ENCODE measurements at places on chromosomes 4 and X.

GRCh38 chr4:98491899-98492559, 166.4 kb downstream of the TSPAN5 start:
- no peak overlapping the region for H3K27ac ChIP-seq
- H3K36me3 ChIP-seq = peaks cover 5% of the 10 kb centered on the region
- peaks cover 6% of the 10 kb centered on the region for H3K4me1 ChIP-seq
- no peaks in the 10 kb centered on the region for H3K27me3 ChIP-seq

- no peak for ATAC-seq
- H3K27ac ChIP-seq = no peak overlapping the region
- H3K4me1 ChIP-seq = no peaks in the 10 kb centered on the region
Measured at GRCh38 chr4:20386906-20387305, 135.2 kb downstream of the SLIT2 start.

- H3K36me3 ChIP-seq = no peaks in the 10 kb centered on the region
Measured at GRCh38 chr4:16118090-16118489, 34.3 kb upstream of the PROM1 start.

GRCh38 chrX:114800719-114801118, 216.7 kb downstream of the IL13RA2 start:
- no peak overlapping the region for H3K4me3 ChIP-seq
- H3K27me3 ChIP-seq = no peaks in the 10 kb centered on the region
- H3K36me3 ChIP-seq = no peaks in the 10 kb centered on the region
- no peak for ATAC-seq
- no peaks in the 10 kb centered on the region for H3K4me1 ChIP-seq

- no peaks in the 10 kb centered on the region for H3K36me3 ChIP-seq
- H3K4me3 ChIP-seq = no peak overlapping the region
- no peak overlapping the region for H3K27ac ChIP-seq
- ATAC-seq = no peak
- H3K27me3 ChIP-seq = no peaks in the 10 kb centered on the region
Measured at GRCh38 chrX:26253526-26253925, 37.6 kb downstream of the MAGEB5 start.

DNA sequence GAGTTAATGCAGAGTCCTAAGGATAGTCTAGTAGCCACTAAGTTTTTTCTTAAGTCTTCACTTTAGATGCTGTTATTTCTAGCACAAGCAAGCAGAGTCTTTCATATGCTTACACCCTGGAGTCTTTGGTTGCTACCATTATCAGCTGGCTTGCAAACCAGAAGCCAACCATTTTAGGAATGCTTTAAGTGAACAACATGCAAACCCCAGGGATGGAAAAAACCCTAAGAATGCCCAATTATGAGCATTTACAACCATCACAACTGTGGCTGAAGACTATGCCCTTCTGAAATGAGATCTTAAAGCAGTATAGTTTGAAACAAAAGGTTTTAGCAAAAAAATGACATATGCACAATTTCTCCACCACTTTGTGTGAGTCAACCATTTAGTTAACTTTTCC, 6.6 kb downstream of the MID1IP1 start:
- peak overlapping the region; percentile 95 for H3K4me3 ChIP-seq
- H3K27ac ChIP-seq = peak overlapping the region; percentile 59
- ATAC-seq = no peak
- peaks cover 16% of the 10 kb centered on the region for H3K4me1 ChIP-seq

DNA sequence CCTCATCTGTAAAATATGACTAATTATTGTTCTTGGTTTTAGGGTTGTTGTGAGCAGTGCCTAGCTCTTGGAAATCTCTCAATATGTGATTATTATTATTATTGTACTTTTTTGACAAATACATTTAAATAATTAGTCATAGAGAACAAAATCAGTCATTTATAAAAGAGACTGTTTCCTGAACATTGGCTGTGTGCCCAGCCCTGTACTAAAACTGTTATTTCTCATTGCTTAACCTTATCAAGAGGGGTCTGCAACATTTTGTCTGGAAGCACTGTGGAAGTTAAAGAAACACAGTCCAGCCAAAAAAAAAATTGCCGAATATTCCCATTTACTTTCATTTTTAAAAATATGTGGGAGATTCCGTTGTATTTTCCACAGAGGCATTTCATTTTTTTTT, 989.2 kb upstream of the SLIT2 start:
- no peaks in the 10 kb centered on the region for H3K36me3 ChIP-seq
- ATAC-seq = no peak
- H3K27ac ChIP-seq = no peak overlapping the region
- no peaks in the 10 kb centered on the region for H3K4me1 ChIP-seq
- no peaks in the 10 kb centered on the region for H3K27me3 ChIP-seq

- no peak overlapping the region for H3K4me3 ChIP-seq
- H3K36me3 ChIP-seq = no peaks in the 10 kb centered on the region
- no peak overlapping the region for H3K27ac ChIP-seq
- no peak for ATAC-seq
Measured at GRCh38 chr4:104758574-104758973, 263.9 kb upstream of the CXXC4 start.

GRCh38 chr4:8694226-8694625, 101.7 kb downstream of the CPZ start:
- ATAC-seq = no peak
- H3K36me3 ChIP-seq = no peaks in the 10 kb centered on the region
- no peak overlapping the region for H3K4me3 ChIP-seq
- no peaks in the 10 kb centered on the region for H3K4me1 ChIP-seq
- no peak overlapping the region for H3K27ac ChIP-seq
- H3K27me3 ChIP-seq = peaks cover 10% of the 10 kb centered on the region

DNA sequence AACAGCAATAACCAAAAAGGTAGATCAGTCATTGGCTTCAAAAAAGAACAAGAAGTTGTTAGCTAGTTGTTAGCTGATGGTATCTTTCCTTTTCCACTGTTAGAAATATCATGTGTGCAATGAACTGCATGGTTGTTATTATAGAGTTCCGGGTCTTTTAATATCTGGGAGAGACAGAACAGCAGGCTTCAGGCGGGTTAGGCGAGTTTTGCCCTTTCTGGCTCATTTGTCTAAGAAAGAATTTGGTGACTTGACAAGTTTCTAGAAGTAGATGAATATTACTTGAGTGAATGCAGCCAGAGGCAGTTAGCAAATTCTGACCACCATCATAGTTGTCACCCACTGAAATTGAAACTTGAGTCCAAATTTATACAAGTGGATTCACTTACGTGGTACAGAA, 88.9 kb upstream of the MID1 start:
- ATAC-seq = no peak
- H3K27ac ChIP-seq = no peak overlapping the region
- no peaks in the 10 kb centered on the region for H3K36me3 ChIP-seq
- H3K4me3 ChIP-seq = no peak overlapping the region
- no peaks in the 10 kb centered on the region for H3K4me1 ChIP-seq
- no peaks in the 10 kb centered on the region for H3K27me3 ChIP-seq

DNA sequence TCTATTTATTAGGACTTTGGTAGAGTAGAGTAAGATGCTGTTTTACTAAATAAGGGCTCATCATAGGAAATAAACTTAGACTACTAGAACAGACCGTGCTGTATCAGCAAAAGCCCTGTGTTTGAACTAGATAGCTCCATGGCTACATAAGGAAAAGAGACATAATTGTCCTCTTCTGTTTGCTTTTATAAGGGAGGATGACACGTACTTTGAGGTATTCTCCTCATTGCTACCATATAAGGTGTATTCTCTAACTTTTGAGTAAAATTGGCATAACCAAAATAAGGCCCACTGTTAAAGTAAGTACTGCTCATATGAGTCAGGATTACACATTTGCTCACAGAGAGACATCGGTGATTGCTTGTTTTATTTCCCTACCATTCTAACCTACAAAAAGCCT, 64.3 kb downstream of the PDLIM5 start:
- peak; percentile 21 for ATAC-seq
- no peaks in the 10 kb centered on the region for H3K36me3 ChIP-seq
- H3K27me3 ChIP-seq = no peaks in the 10 kb centered on the region
- peaks cover 7% of the 10 kb centered on the region for H3K4me1 ChIP-seq

GRCh38 chr4:152357206-152357605, 178.7 kb downstream of the FBXW7 start:
- H3K4me1 ChIP-seq = peaks cover 10% of the 10 kb centered on the region
- H3K36me3 ChIP-seq = no peaks in the 10 kb centered on the region
- no peak overlapping the region for H3K27ac ChIP-seq
- ATAC-seq = no peak
- H3K27me3 ChIP-seq = no peaks in the 10 kb centered on the region
- no peak overlapping the region for H3K4me3 ChIP-seq

DNA sequence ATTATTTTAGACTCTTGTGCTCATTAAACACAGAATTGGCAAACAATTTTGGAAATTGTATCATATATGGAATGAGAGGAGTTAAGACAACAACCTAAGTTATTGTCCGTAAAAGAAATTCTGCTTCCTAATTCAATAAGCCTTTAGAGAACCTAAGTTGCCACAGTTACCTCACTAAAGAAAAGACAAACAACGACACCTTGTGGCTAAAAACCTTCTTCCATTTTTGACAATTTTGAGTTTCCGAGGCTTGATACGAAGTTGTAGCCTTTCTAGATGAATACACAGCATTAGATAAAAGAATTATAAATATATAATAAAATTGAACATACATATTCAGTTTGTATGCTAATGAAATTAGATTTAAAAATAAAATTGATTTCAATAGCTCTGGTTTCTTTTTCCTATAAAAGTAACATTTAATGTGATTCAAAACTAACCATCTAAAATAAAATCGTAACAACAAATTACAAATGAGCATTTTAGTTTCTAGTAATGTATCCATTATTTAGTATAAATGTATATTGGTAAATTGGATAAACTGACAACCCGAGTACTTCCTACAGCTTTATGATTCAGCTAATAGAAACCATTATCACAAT, 275.1 kb downstream of the GPM6A start:
- no peak for ATAC-seq
- H3K27me3 ChIP-seq = no peaks in the 10 kb centered on the region
- no peaks in the 10 kb centered on the region for H3K36me3 ChIP-seq
- H3K27ac ChIP-seq = no peak overlapping the region
- H3K4me1 ChIP-seq = no peaks in the 10 kb centered on the region

DNA sequence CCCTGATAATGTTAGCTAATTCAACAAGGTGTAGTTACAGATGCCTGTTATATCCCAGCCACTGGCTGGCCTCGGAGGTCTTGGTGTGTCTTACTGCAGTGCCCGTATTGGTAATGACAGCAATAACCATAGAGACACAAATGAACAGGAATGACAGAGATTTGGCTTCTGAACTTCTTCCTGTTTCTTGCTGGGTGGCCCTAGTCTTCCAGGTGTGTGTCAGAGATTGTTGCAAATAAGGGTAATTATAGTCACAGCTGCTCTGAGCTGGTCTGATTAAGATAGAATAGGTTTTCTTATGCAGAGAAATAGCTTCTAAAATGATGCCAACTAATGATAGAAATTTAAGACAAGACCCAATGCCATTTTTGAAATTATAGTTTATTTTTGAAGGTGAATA, 64.1 kb upstream of the MAD2L1 start:
- no peaks in the 10 kb centered on the region for H3K27me3 ChIP-seq
- H3K36me3 ChIP-seq = no peaks in the 10 kb centered on the region
- no peak for ATAC-seq
- H3K4me3 ChIP-seq = no peak overlapping the region
- H3K4me1 ChIP-seq = no peaks in the 10 kb centered on the region

GRCh38 chr4:8738471-8738931, 133.1 kb downstream of the HMX1 start:
- no peak overlapping the region for H3K27ac ChIP-seq
- ATAC-seq = no peak
- H3K4me3 ChIP-seq = no peak overlapping the region
- H3K4me1 ChIP-seq = no peaks in the 10 kb centered on the region

DNA sequence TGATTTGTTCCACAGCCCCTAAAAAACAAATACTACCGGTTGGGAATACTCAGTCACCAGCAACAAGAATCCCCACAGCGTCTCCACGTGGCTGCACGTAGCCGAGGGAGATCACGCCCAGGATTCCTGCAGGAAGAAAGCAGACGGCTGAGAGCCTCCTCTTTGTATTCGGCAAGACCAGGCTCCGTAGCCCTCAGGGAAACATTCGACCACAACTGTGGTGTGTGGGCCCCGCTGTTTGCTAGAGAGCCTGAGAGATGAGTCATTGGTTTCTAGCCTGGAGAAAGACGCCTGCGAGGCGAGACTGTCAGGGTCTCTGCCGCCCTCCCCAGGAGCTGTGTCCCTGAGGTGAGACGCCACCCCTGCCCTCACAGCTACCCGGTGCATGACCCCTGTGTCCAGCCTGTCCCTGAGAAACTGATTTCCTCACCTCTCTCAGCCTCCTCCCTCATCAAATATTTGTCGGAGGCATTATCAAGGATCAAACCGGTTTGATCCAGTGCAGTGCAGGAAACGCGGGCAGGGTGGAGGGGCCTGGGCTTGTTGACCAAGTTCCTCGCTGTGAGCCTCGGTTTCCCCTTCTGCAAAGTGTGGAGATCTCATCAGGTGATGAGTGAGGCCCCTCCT, 4.7 kb upstream of the S100P start:
- H3K4me3 ChIP-seq = peak overlapping the region; percentile 92
- no peaks in the 10 kb centered on the region for H3K36me3 ChIP-seq
- peaks cover 49% of the 10 kb centered on the region for H3K4me1 ChIP-seq
- ATAC-seq = peak; percentile 92

DNA sequence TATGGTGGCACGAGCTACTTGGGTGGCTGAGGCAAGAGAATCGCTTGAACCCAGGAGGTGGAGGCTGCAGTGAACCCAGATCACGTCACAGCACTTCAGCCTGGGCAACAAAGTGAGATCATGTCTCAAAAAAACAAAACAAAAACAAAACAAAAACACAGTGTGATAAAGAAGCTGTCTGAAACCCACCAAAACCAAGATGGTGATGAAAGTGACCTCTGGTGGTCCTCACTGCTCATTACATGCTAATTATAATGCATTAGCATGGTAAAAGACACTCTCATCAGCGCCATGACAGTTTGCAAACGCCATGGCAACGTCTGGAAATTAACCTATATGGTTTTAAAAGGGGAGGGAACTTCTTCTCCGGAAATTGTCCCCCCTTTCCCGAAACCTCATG, 29.4 kb upstream of the OPHN1 start:
- H3K27ac ChIP-seq = no peak overlapping the region
- H3K4me3 ChIP-seq = no peak overlapping the region
- no peaks in the 10 kb centered on the region for H3K27me3 ChIP-seq
- H3K36me3 ChIP-seq = no peaks in the 10 kb centered on the region
- no peak for ATAC-seq
- no peaks in the 10 kb centered on the region for H3K4me1 ChIP-seq

GRCh38 chr4:156970501-156971164, 966 bp downstream of the PDGFC start:
- H3K4me1 ChIP-seq = no peaks in the 10 kb centered on the region
- H3K36me3 ChIP-seq = no peaks in the 10 kb centered on the region
- ATAC-seq = no peak
- peak overlapping the region; percentile 25 for H3K4me3 ChIP-seq

- no peak overlapping the region for H3K27ac ChIP-seq
- H3K4me1 ChIP-seq = no peaks in the 10 kb centered on the region
- no peaks in the 10 kb centered on the region for H3K27me3 ChIP-seq
- peaks cover 55% of the 10 kb centered on the region for H3K36me3 ChIP-seq
- no peak for ATAC-seq
Measured at GRCh38 chr4:10061650-10062415, 40.5 kb upstream of the SLC2A9 start.

GRCh38 chr4:87872028-87872427, 39.3 kb downstream of the MEPE start:
- H3K4me1 ChIP-seq = no peaks in the 10 kb centered on the region
- no peak for ATAC-seq
- peaks cover 36% of the 10 kb centered on the region for H3K27me3 ChIP-seq
- no peak overlapping the region for H3K27ac ChIP-seq
